ENCODE measurements at places on chromosomes 4 and X.

GRCh38 chr4:125398263-125399002 lies 83.7 kb downstream of the FAT4 start:
- DNase-seq: no peak

GRCh38 chr4:38667085-38667893 lies 3.3 kb downstream of the KLF3 start:
- peak; percentile 85 for DNase-seq

- DNase-seq: no peak
Observed at GRCh38 chr4:173365359-173365996, 5.3 kb upstream of the SAP30 start.

- DNase-seq: no peak
Observed at GRCh38 chr4:26160591-26160990, 160.2 kb upstream of the RBPJ start.

- peak; percentile 93 for DNase-seq
Observed at GRCh38 chrX:107716816-107717700, 58.5 kb downstream of the TSC22D3 start.

- DNase-seq: no peak
Observed at GRCh38 chr4:5638976-5639375, 69.4 kb downstream of the EVC2 start.

Measured in suppressor macrophage (primary cell).